ENCODE measurements at places on chromosomes 2 and 18.

GRCh38 chr2:99841749-99842148 is 300.6 kb downstream of the AFF3 start:
- DNase-seq = no peak

- DNase-seq = no peak
Observed at GRCh38 chr2:225328192-225328591, 71.3 kb upstream of the NYAP2 start.

GRCh38 chr2:221473451-221473850 is 98.7 kb downstream of the EPHA4 start:
- DNase-seq = no peak

DNA sequence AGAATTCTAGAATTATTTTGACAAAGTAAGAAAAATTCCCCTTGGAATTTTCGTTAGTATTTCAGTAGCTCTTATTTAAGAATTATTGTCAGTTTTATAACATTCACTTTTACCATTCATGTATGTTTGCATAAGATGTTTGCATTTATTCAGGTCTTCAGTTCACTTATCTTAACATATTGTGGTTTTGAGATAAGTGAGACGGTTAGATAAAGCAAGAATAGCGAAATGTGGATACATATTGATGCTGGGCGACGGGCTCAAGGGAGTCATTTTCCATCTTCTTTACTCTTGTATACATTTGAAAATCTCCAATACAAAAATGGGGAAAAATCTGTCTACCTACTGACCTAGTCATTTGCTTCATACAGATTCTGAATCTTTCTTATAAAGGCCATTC is 156.7 kb upstream of the HDAC4 start:
- no peak for DNase-seq

DNA sequence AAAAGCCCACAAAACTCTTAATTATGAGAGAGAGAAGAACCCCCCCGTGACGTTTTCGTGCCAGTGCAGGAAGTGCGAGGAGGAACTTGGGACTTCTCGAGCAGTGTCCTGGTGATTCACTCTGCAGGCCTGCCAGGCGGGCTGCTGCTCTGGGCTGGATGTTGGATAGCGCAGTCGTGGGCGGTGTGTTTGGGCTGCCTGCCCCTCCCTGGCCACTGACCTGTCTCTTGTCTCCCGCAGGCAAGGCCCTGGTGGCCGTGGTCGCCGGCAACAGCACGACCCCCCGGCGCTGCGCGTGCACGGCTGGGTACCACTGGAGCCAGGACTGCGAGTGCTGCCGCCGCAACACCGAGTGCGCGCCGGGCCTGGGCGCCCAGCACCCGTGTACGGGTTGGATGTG is 29.0 kb downstream of the TNFRSF11A start:
- DNase-seq = no peak

GRCh38 chr2:37149626-37150322 is 7.0 kb downstream of the EIF2AK2 start:
- peak; percentile 60 for DNase-seq

- no peak for DNase-seq
Observed at GRCh38 chr18:6751222-6751621, 21.7 kb downstream of the ARHGAP28 start.

GRCh38 chr2:130894326-130894942 is 57.7 kb downstream of the ARHGEF4 start:
- no peak for DNase-seq

DNA sequence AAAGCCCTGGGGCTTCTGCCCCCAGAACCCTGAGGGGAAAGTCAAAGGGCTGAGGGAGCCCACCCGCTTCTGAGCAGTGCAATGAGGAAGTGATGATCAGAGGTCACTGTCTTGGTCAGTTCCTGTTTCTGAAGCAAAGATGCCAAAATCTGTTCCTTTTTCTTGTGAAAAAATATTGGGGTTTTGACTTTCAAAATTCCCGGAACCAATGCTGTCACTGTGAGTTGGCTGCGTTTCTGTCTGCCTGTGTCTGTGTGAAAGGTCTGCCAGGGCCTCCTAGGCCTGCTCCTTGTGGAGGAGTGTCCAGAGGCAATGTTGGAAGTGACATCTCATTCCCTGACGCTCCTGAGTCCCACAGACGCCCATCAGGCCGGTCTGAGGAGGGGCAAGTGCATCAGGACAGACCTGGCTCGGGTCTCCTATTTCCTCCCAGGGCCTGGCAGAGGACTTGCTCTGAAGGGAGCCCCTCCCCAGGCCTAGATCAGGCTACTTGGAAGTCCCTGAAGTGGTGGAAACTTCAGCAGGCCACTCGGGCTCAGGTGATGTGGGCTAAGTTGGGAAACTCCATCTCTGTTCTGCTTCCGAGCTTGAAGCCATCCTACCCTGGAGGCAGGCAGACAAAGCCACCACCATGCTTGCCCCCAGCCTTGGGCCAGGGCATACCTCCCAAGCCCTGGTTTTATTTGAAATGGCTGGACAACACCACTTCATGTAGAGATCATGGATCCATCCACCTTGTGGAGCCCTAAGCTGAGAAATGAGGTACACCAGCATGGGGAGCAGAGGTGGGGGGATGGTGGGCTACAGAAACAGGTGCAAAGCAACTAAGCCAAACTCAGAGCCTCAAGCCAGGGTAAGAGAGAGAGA is 51.0 kb downstream of the PKDCC start:
- DNase-seq = no peak

- no peak for DNase-seq
Observed at GRCh38 chr2:179561702-179562101, 297.1 kb upstream of the SESTD1 start.

Measured in CD4-positive, alpha-beta T cell treated with Interleukin-4 for 4 hours (primary cell).